Activated CD8-positive, alpha-beta memory T cell treated with anti-CD3 and anti-CD28 coated beads, Interleukin-2, amount 10 ng/mL, durations not matched to agents 7 days and 5 days (primary cell): ENCODE measurements at places on chromosomes 11 and 22. TPM values are rescaled to one million over a fixed set of nuclear protein-coding genes. Genes with fewer than 3 reads are reported as not detected.

DNA sequence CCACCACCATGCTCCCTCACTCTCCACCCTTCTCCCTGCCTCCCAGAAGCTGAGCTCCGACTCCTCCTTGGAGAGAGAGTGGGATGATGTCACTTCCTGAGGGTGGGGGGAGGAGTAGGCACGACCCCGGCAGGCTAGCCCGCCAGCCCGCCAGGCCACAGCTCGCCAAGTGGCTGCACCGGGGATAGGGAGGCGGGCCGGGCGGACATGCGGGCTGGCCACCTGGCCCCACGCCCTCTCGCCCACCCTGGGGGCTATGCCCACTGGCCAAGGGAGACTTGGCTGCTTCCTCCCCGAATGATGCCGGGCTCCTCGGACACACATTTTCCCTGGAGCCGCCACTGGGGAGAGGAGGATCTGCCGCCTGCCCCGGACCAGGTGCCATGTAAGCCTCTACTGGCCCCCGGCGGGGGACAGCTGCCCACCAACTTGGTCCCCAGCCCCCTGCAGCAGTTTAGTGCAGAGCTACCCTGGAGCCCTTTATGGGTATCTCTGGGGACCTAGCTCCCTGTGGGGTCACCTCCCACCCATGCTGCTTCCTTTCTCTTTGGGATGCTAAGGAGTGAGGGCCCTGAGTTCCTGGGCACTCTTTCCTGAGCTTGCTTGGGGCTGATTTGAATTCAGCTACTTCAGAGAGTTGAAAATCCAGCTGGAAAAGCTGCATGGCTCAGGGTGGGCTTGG, 33.7 kb upstream of the MYRF start:
- no peak for DNase-seq

DNA sequence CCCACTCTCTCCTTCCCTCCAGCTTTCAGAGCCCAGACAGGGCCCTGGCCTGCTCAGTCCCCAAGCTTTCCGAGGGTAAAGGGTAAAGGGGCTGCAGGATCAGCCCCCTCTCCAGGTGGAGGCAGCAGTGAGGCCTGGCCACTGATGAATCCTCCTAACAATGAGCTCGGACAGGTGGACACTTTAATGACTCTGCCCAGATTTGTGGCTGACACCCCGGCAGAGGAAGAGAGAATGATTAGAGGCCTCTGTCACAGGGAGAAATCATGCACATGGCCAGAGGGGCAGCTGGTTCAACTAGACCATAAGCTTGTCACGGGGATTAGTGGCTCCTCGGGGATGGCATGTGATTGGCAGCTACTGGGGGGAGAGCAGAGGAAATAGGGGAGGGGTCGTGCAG, 587.5 kb upstream of the B3GAT1 start:
- no peak for DNase-seq

DNA sequence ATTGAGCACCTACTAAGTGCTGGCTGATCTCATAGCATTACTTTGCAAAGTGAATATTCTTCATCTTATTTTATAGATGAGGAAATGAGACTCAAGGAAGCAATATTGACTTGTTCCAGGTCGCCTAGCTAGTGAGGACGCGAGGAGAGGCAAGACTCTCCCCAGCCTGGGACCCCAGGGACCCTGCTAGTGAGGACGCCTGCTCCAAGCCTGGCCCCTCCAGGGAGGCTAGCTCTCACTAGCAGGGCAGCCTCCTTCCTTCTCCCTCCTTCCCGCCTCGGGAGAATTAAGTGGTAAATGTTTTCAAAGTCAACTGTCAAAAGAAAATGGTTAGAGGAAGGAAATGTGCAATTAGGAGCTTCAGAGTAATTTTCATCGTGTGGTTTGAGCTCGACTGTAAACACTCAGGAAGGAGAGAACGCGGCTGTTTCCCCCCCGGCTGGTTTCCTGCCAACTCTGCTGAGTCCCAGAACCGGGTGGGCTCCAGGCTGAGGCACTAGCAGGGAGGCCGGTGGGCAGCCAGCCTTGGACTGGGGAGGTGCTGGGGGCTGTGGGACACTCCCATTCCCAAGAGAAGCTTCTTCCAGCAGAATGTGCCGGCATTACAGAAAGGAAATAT, 17.9 kb downstream of the MYEOV start:
- DNase-seq: peak; percentile 60

DNA sequence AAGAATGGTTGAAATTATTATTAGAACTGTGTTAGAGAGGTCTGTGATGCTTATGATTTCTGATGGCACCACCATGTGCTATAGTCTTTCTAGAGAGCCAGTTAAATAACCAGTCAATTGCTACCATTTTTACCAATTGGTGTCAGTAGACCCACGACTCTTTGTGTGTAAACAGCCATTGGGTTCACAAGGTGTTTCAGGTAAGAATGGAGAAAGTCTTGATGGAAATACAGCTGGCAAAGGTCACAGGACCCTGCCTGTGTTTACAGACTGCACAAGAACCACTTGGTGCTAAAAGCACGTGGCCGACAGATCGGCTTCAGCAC, 30.5 kb upstream of the OR10G7 start:
- no peak for DNase-seq

GRCh38 chr11:8356216-8356615, 92.5 kb upstream of the LMO1 start:
- no peak for DNase-seq

DNA sequence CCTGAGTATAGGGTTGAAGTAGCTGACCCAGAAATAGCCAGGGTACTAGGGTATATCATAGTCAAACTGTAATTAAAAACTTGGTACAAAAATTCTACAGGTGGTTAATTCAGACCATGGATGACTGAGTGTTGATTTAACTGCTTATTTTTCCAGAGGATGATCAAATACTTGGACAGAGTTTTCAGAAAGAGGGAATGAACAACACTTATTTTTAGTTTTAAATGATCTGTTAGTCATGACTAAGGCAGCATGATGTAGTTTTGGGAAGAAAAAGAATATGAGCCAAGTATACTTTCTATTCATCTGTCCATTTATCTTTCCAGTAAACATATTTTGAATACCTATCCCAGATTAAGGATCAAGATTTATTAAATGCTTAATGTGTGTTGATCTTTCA, 19.8 kb upstream of the CCDC89 start:
- no peak for DNase-seq

DNA sequence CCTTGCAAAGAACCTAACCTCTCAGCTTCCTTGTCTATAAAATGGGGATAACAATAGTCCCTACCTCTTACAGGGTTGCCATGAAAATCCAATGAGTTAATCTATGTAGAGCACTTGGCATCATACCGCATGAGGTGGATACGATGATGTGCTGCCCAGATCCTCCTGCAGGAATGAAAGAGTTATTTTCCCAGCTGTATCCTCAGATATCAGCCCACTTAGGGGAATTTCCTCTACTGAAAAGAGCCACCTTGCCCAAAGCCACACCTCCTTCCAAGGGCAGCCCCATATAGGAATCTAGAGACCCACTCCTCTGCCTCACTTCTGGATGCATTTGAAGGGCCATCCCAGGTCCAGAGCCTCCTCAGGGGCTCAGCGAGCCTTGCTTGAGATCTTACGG, 128.4 kb downstream of the CCDC81 start:
- DNase-seq: no peak

DNA sequence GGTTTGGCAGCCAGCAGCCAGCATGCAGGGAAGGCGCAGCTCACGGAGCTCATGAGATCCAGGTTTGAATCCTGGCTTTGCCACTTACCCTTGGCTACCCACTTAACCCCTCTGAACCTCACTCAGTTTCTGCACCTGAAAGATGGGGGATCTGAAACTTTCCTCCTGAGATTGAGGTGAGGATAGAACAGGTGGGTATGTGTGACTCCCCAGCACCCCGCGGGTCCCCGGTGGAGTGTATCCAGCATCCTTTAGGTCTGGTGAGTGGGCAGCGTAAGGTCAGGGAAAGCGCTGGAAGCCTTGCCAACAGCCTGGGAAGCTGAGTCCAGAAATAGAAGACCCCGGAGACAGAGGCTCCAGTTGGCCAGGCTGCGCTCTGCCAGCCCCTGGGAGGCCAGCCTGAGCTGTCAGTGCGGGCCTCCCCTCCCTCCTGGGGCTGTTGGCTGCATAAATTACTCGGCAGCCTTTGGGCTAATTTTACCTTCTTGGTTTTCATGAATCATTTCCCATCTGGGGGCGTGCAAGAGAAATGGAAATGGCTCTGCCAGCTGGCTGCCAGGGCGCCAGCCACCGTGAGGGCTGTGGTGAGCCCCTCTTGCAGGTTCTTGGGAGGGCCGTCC, 17.6 kb downstream of the PRDM11 start:
- DNase-seq: no peak

- DNase-seq: no peak
These were observed 11.7 kb downstream of the SLC35C1 start for GRCh38 chr11:45816614-45817013.

DNA sequence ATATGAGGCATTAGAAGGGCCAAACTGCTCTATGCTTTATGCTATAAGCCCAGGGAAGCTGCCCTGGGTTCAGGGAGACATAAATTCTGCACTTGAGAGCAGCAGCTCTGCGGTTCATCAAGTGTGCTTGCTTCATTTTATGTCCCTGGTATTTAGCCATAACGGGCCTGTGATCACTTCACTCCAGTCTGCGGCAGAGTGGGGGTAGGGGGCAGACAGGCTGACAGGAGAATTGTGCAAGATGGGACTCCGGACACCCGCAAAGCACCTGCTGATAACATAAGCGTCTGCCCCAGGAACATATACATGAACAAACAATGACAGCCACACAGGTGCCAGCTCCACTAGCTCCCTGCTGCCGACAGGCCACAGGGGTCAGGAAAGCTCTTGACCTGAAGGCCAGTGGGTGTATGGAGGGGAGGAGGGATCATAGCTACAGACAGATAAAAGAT, 56.1 kb downstream of the SMCO4 start:
- DNase-seq: no peak

DNA sequence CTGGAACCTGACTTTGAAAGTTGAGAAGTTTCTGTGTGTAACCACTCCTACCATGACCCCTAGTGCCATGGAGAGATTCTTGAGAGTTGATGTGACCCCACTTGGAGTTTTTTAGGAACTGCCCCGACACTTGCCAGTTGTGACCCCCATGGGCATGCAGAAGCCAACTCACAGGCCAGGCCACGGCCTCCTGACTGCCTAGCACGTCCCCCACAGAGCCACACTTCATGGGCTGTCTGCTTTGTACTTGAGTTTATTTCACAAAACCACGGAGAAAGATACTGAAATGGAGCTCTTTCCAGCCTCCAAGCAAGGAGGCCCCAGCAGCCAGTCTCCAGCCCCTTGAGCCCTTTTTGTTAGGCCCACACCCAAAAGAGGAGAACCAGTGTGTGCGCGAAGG, 8.4 kb downstream of the CYB5R2 start:
- DNase-seq: no peak

DNA sequence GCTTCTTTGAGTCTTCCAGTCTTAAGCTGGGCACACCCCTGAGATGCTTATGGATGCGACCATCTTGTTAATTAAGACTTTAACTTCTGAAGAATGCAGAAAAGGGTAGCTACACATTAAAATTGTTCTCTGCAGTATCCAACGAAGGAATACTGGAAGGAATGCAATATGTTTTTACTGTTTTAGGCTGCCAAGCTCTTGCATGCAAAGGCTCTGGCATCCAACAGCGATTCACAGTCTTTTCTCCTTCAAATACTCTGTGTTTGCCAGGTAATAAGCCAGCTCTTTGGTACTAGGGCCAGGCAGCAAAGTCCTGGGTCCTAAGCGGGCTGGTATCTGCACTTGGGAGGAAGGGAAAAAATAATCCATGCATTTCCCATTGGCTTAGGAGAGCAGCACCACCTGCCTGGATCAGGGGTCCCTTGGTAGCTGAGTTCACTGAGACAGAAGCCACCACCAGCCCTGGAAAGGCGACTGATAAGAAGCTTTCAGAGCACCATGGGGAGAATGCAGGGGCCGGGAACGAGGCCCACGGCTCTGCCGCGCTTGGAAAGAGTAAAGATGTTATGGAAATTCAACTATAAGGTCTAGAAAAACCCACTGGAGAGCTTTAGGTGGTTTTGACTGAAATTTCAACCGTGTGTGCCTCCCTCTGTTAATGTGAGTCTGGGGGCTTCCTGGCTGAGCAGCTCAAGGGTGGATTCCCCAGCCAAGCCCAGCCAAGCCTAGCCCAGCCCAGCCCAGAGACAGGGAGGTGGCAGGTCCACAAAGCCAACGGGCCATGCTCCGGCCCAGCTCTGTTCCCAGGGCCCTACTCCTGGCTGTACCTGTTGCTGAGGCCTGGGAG, 67.0 kb upstream of the CCND1 start:
- DNase-seq: no peak

- DNase-seq: no peak
These were observed 429 bp downstream of the SLC39A13 start for GRCh38 chr11:47408598-47409439.

DNA sequence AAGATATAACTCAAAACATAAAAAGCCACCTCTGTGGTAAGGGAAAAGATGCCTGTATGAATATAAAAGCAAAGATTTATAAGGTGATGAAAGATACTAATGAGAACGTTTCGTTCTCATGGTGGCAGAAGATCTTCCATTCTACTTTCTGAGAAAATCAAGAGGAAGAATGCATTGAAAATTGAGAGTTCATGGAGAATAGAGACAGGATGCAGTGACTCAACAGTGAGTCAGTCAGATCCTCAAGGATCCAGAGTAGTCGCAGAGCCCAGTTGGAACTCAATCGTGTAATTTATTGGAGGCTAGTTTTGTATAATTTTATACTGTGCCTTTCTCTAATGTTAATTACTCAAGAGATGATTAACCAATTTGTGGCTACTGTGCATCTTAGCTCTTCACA, 73.3 kb downstream of the ENTHD1 start:
- DNase-seq: no peak

GRCh38 chr22:27588915-27589314, 212.6 kb downstream of the MN1 start:
- DNase-seq: no peak

- peak; percentile 71 for DNase-seq
These were observed 61.4 kb upstream of the ASPHD2 start for GRCh38 chr22:26367402-26368245.

Gene OR52N4
- total RNA-seq: 0.23 TPM

Gene MS4A4A
- total RNA-seq: not detected

Gene ARHGAP1
- 68.5 TPM for total RNA-seq

Gene BATF2
- total RNA-seq: 0.33 TPM

Gene OR56A1
- not detected for total RNA-seq

Gene ZNF214
- total RNA-seq: not detected

Gene MAFF
- 7.8 TPM for total RNA-seq

Gene PYGM
- total RNA-seq: 2.0 TPM

Gene PTPN5
- total RNA-seq: not detected

Gene NLRP14
- 0.05 TPM for total RNA-seq

Gene LRRN4CL
- 0.15 TPM for total RNA-seq
